Stimulated activated CD4-positive, alpha-beta T cell treated with anti-CD3 and anti-CD28 coated beads, Interleukin-1b, Interleukin-23, amount 100 ng/mL, for 24 hours (primary cell): ENCODE measurements at places on chromosomes 16 and 17.
A peak's percentile ranks its signal among the peaks of the same experiment; 100 is the strongest.

DNA sequence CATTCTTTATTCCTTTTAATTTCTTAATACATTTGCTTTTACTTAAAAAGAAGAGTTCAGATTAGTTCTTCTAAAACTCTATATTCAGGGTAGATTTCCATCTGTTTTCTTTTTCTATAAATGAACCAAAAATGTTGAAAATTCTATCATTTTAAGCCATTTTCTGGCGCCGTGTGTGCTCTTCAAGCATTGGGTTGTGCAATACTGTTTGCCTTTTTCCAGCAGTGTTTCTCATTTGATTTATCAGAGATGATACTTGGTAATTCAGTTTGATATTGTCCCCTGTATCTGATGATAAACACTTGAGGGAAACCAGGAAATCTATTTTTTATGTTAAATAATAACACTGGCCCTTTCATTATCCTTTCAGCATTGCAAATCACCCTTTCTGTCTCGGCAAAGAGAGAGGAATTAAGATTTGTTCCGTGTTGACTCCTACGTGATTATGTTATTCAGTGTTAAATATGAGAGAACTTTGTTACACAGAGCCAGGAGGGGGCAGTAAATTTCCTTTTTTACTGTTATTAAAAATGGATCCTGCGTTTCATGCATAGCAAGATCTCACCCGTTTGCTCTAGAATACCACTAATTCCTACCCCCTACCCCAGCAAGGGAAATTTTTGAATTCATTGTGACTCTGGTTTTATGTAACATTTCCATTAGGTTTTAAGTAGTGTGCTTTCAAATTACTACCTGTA is 606.9 kb upstream of the RBFOX1 start:
- DNase-seq, result no peak

DNA sequence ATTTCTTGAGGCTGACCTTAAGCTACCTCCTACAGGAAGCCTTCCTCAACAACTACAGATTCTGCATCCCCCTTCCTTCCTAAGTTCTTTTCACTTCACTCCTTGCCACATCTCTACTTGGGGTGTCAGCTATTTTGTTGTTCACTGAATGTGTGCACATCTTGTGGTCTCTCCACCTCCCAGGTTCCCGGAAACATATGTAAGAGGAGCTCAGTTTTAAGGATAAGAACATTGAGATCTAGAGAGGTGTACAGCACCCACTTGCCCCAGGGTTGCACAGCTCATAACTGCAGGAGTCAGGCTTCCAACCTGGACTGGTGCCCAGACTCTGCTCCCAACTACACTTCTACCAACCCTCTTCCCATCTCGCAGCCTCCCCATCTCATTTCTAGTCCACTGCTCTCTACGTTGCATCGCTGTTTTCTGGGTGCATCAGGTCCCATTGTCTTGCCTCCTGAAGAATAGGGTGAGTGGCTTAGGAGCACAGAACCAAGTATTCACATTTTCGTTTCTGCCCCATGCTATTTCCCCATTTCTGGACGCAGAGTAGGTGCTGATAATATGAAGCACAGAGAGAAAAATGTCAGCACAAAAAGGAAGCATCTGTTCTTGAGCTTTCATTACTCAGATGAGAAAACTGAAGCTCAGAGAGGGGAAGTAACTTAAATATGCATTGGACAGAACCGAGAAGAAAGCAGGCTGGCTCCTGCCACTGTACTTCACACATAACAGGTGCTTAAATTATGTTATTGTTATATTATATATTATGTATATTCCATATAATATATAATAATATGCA is 292.0 kb upstream of the CCL2 start:
- DNase-seq, result no peak

DNA sequence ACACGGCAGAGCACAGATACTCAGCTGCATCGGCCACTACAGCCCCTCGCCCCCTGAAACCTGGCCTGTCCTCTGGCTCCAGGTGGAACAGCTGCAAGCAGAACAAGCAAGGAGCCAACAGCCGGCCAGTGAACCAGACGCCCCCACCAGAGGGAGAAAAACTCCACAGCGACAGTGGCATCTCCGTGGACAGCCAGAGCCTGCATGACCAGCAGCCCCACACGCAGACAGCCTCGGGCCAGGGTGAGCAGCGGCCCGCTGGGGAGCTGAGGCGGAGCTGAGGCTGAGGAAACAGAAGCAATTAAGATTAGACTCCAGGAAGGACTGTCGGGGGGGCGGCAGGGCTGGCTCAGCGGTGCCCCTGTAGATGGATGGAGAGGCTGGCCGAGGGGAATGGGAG is 16.7 kb downstream of the NGFR start:
- DNase-seq, result no peak

GRCh38 chr17:41621916-41622315 is 2.5 kb downstream of the KRT17 start:
- no peak for DNase-seq

DNA sequence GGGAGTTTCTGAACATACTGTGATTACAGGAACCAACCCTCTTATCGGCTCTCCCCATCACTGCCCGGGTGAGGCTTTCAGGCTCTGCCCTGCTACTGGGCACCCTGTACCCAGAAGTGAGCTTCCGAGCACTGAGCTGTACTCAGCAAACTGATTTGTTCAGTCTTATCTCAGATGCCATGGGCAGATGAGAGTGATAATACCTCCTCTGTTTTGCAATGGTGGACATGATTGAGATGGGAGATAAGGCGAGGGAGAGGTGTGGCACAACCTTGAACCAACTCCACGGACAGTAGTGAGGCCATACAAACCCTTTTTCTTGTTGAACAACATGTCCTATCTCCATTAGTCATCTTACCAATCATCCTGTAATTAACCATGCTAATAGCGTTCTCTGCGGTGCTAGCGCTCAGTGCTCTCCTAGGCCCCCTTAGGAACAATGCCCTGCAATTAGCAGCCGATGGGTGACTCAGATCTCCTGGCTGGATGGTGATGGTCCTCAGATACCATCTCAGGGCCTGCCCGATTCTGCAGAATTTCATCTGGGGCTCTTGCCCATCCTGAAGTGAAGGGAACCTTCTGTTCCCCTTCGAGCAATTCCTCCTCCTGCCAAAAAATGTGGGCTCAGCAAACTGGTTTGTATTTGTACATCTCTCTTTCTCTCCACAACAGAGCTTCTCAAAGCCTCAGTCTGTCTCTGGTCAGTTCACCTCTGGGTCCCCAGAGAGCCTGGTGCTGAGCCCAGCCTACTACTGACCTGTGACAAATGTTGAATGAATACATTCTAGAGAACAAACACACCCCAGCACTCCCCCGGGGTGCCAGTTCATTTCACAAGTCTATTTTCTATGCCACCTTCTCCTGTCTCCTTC is 139.3 kb upstream of the IRX3 start:
- no peak for DNase-seq

DNA sequence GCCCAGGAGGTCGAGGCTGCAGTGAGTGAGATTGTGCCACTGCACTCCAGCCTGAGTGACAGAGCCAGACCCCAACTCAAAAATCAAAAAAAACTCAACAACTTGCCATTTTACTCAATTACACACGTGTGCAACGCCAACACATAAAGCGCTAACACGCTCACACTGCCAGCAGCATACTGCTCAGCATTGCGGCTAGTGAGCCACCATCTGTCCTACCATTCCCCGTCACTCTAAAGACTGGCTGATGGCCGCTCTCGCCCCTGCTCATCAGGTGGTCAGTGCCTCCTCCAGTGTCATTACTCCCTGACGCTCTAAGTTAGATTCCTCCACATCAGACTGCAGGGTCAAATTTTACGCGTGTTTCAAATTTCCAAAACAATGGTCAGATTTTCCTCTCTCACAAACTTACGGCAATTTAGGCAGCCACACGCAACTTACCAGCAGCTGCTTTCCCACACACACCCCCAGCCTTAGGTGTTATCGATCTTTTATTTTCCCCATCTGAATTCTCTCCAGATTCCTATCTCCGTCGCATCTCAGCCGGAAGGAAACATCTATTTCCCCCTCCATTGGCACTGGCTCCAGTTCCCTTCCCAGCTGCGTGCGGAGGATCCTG is 240.8 kb downstream of the C16orf95 start:
- no peak for DNase-seq

DNA sequence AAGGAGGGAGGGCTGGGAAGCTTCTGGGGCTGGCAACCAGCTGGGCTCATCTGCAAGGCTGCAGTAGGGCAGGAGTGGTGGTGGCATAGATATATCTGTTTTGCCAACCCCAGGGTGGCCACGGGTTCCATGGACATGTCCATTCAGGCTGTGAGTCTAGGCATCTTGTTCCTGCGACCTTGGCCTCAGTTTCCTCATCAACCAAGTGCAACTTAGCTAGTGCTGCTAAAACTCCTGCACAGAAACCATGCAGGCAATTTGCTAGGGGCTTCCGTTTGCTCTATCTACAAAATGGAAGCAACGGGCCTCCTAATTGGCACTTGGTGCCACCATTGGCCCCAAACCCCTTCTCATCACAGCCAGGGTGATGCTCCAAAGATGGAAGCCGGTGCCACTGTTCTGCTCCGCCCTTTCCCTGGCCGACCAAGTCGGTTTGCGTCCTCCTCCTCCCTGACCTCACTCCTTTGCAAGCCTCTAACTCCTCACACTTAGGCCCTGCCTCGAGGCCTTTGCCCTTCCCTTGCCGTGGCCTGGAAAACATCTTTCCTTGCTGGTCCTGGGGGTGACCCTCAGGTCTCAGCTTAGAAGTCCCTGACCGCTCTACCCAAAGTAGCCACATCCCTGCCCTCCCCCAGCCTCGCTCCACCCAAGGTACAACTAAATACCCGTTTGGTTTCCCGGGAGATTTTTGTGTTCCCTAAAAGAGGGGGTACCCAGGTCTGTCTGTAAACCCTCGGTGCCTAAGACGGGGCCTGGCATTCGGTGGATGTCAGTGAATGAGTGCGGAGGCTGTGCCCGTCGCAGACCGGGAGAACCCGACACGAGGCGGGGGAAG is 1.2 kb downstream of the SREBF1 start:
- DNase-seq, result no peak

- DNase-seq, result peak; percentile 39
These were observed 23.4 kb upstream of the MPO start for GRCh38 chr17:58303971-58304749.

GRCh38 chr16:81448154-81449131 is 3.8 kb downstream of the CMIP start:
- DNase-seq, result no peak

- no peak for DNase-seq
These were observed 82.6 kb downstream of the USP31 start for GRCh38 chr16:23066676-23067075.

DNA sequence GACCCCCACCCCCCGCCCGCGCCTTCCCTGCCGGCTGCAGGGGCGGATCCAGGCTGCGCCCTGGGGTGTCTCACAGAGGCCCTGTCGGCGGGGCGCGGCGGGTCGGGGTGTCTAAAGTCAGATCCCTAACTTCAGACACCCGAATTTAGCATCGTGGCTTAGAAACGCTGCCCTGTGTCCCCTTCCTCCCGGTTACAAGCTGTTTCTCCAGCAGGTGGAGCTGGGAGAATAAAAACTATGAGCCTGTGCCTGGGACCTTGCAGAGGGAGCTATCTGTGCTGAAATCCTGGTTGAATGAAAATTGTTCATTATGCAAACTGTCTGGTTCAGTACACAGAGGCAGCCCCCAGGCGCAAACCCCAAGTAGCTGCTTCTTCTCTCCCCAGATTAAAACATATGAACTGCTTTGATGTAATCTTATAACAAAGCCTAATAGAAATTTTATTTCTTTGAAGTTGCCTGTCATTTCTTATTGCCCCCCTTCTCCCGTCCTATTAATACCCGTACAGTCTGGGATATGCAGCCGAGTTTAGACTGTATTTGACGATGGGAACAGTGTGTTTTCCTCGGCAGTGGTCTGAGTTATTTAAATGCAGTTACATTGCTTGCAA is 79.0 kb downstream of the RPA1 start:
- DNase-seq, result no peak

DNA sequence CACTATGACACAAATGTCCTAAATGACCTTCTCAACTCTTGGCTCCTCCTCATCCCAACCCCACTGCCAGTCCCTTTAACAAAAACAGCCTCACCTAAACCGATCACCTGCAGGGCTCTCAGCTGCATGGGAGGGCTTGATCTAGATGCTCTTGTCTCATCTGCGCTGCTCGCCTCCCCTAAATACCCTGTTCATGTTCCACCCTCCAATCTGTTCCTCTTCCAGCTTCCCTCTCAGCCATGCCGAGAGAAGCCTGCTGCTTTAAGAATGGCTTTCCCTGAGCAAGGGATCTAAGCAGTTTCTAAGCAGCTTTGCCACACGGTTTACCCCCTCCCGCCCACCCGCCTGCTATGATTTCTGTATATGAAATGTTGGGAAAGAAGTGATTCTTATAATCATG is 23.7 kb downstream of the PIPOX start:
- DNase-seq, result no peak

DNA sequence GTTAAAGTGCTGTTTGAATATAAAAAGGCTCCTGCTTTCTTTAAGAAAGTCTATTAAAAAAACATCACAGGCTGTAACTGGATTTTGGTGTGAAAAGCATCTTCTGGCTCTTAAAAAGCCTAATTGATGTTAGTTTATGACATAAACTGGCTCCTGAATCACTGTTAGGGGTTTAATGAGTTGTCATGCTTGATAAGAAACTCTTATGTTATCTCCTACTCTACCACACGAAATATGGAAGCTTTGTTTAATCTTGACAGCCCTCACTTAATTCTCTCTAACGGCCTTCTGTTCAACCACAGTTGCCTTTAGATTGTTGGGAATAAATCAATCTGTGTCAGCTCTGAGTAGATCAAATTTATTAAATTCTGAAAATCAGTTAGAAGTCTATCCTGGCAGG is 51.5 kb downstream of the CPPED1 start:
- no peak for DNase-seq

DNA sequence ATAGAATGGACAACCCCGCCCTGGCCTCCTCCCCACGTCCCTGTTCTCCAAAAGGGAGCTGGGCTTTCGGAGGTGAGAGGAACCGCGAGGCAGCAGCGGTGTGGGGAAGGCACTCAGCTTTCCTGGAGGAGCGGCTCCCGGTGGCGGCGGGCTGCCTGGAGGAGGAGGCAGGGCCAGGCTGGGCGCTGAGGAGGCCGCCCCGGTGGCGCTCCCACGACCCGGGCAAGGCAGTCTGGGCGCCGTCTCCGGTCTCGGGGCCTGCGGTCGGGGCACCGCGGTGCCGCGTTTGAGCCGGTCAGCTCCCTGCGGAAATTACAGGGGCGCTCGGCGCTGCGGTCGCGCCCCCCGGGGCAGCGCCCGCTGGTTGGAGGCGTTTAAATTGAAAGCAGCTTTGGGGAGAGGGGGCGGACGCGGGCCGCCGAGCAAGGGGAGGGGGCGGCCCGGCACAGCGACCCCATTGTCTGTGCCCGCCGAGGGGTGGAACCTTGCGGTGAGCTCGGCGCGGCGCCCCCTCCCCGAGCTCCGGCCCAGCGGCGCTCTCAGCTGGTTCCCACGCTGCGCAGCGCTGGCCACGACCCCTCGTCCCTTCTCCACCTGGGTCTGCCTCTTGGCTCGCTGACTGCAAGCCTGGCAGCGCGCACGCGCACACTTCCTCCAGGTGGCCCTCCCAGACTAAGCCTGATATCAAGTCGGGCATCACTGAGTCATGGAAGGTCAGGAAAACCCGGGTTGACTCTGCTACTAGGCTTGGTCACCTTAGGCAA is 58.7 kb upstream of the DLX4 start:
- DNase-seq, result peak; percentile 20

DNA sequence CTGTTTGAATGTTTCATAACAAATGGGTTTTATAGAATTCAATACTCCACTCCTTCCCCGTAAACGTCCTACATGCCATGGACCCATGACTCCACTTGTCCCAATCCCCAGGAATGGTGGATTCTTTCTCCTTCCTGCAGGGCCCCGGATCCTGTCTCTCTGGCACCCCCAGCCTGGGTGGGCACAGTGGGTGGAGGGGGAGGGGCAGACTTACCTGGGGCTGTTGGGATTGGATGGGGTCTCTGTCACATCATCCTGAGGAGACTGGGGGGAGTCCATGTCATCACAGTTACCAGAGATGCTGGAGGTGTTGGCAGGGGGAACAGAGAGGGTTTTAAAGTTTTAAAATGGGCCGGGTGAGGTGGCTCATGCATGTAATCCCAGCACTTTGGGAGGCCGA is 13.2 kb downstream of the TRPV3 start:
- DNase-seq, result no peak
